ENCODE measurements at places on chromosomes 6 and 20. TPM values are rescaled to one million over a fixed set of nuclear protein-coding genes. Genes with fewer than 3 reads are reported as not detected.

DNA sequence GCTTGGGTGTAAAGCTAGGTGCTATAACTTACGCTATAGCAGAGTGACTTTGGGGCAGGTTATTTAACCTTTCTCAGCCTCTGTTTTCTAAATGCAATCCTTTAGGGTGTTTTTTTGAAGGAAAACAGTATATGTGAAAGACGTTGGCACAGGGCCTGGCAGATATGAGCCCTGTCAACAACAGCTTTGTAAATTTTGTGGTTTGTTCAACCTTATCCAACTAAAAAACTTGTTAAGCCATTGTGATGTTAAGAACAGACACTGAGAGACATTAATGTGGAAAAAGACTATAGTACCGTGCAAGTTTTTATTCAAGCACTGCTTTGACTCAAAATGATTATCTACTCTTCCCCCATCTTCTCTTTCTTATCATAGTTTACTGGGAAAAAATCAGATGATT, 8.2 kb downstream of the HECA start:
- DNase-seq, result no peak

- peak; percentile 22 for DNase-seq
These were observed 586 bp downstream of the ZNF512B start for GRCh38 chr20:63968928-63969760.

DNA sequence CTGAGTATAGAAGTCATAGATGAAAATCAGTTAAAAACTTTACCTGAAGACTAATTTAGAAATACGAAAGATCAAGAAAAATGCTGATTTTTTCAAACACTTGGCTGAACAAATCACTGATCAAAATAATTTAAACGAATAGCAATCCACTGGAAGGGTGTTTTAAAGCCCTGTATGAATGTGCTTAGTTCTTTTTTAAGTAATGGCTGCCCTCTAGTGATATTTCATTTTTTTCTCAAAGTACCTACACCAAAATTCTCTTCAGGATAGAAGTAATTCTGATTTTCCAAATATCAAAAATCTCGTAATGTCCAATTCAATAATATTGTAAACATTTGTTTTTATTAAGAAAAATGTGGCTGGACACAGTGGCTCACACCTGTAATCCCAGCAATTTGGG, 32.5 kb downstream of the AKAP7 start:
- DNase-seq, result no peak

DNA sequence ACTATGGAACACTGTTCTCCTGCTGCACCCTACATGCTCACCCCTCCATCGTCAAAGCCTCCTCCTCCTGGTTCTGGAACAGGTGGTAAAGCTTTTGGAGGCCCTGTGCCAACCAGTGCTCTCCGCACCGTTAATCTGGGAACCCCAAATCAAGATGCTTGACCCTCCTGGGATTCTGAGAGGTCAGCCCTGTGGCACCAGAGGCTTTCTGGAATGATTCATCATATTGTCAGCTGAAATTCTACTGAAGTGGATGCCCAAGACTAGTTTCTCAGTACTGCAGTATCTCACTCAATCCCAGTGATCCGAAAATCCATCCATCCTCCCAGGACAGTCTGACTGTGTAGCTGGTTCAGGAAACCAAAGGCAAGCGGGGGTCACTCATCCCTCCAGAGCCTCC, 92.7 kb downstream of the TRERF1 start:
- DNase-seq, result no peak

DNA sequence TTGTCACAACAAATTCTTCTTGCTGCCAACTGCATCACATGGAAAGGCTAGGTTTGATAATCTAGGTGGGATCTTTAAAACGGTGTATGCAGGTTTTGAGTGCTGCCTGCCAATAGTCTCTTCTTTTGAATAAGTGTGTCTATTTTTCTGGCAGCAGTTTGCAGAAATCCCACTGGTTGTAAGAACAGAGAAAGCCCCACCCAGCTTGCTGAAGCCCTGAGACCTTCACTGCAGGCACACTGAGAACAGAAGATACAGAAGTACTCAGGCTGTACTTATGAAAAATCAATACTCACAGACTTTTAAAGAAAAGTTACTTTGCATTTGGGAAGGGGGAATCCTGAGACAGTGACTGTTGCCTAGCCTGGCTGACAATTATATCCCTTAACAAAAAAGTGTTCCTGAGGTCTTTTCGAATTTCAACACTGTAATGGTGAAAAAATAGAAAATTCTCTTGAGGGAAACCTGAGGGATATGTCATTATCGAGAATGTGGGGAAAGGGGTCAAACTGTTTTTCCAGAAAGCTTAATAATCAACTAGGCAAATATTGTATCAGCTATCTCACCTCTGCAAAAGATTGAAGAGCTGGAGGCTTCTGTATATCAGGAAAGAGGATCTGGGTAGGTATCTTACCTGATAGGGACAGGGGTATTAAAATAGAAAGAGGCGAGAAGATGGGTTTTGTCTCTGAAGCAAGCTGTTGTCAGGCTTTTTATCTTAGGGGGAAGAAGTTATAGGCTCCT, 199.9 kb downstream of the LRFN2 start:
- no peak for DNase-seq

DNA sequence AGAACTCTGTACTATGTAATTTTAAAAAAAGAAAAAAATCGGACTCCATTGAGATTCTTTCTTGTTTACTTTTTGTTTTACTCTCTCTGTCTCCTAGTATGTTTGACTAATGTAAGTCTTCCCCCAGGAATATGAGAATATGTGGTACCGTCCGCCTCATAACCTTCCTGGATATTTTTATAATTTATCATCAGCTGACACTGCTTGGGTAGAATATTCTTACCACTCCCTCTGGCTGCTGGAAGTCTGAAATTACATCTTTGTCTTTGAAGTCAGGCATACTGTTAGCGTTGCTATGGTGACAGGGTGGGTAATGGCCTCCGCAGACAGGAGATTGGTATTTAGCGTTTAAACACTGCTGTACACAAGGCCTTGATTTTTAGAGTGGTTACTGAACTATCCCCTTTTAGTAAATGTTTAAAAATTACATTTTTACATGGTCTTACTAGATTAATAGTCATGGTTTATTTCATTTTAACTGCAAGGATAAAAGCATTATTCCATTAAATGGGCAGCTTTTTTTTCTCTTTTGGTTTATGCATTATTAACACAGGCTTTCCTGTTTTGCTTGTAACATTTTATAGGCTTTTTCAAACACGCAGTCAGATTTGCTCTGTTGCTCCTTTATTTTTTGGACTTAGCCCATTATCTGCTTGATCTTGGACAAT, 176.4 kb downstream of the ARID1B start:
- DNase-seq, result no peak

- no peak for DNase-seq
These were observed 24.3 kb upstream of the HLA-DRB5 start for GRCh38 chr6:32554116-32554965.

- DNase-seq, result no peak
These were observed 397.2 kb downstream of the CDH4 start for GRCh38 chr20:61649105-61649859.

- DNase-seq, result no peak
These were observed 16.8 kb downstream of the VEGFA start for GRCh38 chr6:43786664-43787329.

- DNase-seq, result no peak
These were observed 8.0 kb downstream of the SLC17A3 start for GRCh38 chr6:25866011-25866410.

- no peak for DNase-seq
These were observed 51.9 kb downstream of the GCLC start for GRCh38 chr6:53492860-53493634.

DNA sequence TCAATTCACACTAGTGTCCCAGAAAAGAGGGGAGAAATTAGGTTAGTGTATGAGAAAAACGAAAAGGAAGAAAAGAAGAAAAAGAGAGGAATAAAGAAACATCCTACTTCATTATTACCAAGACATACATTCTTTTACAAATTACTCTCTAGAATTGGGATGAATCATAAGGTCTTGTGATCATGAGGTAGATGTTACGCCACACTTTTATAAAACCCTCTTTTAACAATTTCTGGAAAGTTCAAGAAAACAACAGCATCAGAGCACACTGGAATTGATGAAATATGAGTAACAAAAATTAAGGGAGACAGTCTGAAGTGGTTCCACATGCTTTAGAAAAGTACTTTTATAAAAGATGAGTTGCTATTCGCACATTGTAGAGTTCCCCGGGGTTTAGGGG, 32.6 kb upstream of the NRSN1 start:
- no peak for DNase-seq

GRCh38 chr6:18501663-18502013, 114.5 kb downstream of the RNF144B start:
- no peak for DNase-seq

FILIP1 gene
- 1.3 TPM for total RNA-seq

KCNQ5 gene
- 0.88 TPM for total RNA-seq

OXT gene
- not detected for total RNA-seq

SALL4 gene
- 1.9 TPM for total RNA-seq
